Activated CD8-positive, alpha-beta T cell treated with anti-CD3 and anti-CD28 coated beads, Interleukin-2, amount 10 ng/mL, durations not matched to agents 7 days and 5 days (primary cell): ENCODE measurements at places on chromosomes 5 and 9.

GRCh38 chr5:21121213-21121612 lies 1133.2 kb upstream of the CDH18 start:
- no peak for DNase-seq
- H3K36me3 ChIP-seq, result no peaks in the 10 kb centered on the region
- H3K27me3 ChIP-seq, result no peaks in the 10 kb centered on the region
- H3K27ac ChIP-seq, result no peak overlapping the region

DNA sequence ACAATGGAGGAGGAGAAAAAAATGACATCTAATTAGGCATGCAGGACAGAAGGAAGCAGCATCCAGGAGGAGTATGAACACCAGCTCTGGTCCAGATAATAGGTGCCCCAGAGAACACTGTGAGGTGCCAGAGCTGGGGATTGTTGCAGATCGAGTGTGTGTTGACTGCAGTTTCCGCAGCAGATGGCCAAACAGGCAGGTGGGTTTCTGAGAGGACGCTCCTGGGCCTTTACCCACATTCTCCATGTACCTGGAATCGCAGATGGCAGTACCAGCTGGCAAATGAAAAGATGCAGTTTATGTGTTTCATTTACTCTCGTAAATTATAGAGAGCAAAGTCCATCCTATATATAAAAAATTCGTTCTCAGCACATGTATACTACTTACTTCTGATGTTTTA lies 182.2 kb upstream of the ISL1 start:
- H3K27ac ChIP-seq, result no peak overlapping the region
- no peak for DNase-seq
- no peaks in the 10 kb centered on the region for H3K4me1 ChIP-seq

- DNase-seq, result no peak
- H3K27ac ChIP-seq, result no peak overlapping the region
- no peaks in the 10 kb centered on the region for H3K27me3 ChIP-seq
- H3K4me1 ChIP-seq, result no peaks in the 10 kb centered on the region
- H3K4me3 ChIP-seq, result no peak overlapping the region
Observed at GRCh38 chr9:109355564-109356297, 34.9 kb upstream of the EPB41L4B start.

DNA sequence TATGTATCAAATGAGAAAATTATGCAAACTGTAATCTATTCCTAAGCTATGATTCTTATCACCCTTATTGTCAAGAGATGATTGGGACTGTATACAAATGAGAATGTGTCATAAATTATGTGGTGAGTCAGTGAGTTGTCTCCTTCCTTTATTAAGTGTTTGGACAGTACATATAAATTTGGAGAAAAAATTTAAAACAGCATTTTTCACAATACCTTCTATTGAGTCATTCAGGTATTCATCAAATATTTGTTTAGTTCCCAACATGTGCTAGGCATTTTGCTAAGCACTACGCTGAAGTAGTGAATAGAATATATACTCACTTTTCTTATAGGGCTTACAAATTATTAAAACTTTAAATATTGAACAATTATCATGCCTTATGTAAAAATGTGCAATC lies 36.3 kb upstream of the PTPRD start:
- no peak overlapping the region for H3K27ac ChIP-seq
- no peaks in the 10 kb centered on the region for H3K4me1 ChIP-seq
- H3K36me3 ChIP-seq, result no peaks in the 10 kb centered on the region
- no peak for DNase-seq
- no peak overlapping the region for H3K4me3 ChIP-seq
- no peaks in the 10 kb centered on the region for H3K27me3 ChIP-seq

GRCh38 chr5:153883854-153884611 lies 154.7 kb downstream of the FAM114A2 start:
- H3K4me3 ChIP-seq, result no peak overlapping the region
- H3K27ac ChIP-seq, result no peak overlapping the region
- H3K36me3 ChIP-seq, result no peaks in the 10 kb centered on the region
- H3K27me3 ChIP-seq, result no peaks in the 10 kb centered on the region
- H3K4me1 ChIP-seq, result no peaks in the 10 kb centered on the region

GRCh38 chr5:93359960-93360305 lies 221.1 kb downstream of the NR2F1-AS1 start:
- DNase-seq, result no peak
- H3K4me3 ChIP-seq, result no peak overlapping the region
- no peaks in the 10 kb centered on the region for H3K36me3 ChIP-seq
- H3K27me3 ChIP-seq, result no peaks in the 10 kb centered on the region

- H3K4me3 ChIP-seq, result no peak overlapping the region
- H3K27ac ChIP-seq, result no peak overlapping the region
- H3K4me1 ChIP-seq, result peaks cover 4% of the 10 kb centered on the region
- no peaks in the 10 kb centered on the region for H3K36me3 ChIP-seq
- H3K27me3 ChIP-seq, result peaks cover 2% of the 10 kb centered on the region
Observed at GRCh38 chr9:76644647-76645250, 119.5 kb upstream of the PCA3 start.

GRCh38 chr5:174843263-174844250 lies 119.2 kb downstream of the MSX2 start:
- H3K36me3 ChIP-seq, result no peaks in the 10 kb centered on the region
- DNase-seq, result no peak
- no peaks in the 10 kb centered on the region for H3K4me1 ChIP-seq
- no peaks in the 10 kb centered on the region for H3K27me3 ChIP-seq
- no peak overlapping the region for H3K27ac ChIP-seq

DNA sequence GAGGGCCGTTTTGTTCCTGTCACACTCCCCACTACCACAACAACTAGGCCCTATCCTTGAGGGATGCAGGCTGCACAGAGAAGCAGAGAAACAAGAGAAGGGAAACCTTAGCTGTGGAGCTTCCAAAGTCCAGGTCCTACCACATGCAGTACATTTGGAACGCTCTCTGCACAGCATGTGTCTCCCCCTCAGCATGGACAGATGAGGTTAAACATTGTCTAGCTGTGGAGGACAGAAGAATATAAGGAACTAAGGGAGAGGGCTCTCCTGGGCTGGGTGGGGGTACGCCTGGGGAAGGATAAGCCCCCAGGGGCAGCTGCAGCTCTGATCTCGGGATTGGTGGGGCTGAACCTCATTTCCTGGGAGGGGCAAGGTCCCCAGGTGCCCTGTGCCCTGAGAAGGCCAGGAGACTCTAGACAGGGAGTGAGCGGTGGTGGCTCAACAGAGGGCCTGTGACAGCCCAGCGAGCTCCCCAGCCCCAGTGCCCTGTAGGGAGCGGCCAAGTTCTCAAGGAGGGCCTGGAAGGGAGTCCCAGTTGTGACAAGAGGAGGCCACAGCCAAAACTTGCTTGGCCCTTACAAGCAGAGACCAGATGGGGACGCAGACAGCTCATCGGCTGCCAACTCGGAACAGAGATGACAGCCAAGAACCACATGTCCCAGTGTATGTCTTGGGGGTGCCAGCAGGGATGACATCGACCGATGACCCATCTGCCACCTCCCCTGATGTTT lies 30.1 kb downstream of the TSPAN17 start:
- no peak for DNase-seq
- H3K27me3 ChIP-seq, result peaks cover 30% of the 10 kb centered on the region
- H3K4me3 ChIP-seq, result no peak overlapping the region
- H3K27ac ChIP-seq, result peak overlapping the region; percentile 6
- H3K36me3 ChIP-seq, result no peaks in the 10 kb centered on the region

GRCh38 chr5:65796751-65797316 lies 74.8 kb downstream of the NLN start:
- no peak for DNase-seq
- H3K27ac ChIP-seq, result no peak overlapping the region
- no peaks in the 10 kb centered on the region for H3K27me3 ChIP-seq
- peaks cover 9% of the 10 kb centered on the region for H3K4me1 ChIP-seq

DNA sequence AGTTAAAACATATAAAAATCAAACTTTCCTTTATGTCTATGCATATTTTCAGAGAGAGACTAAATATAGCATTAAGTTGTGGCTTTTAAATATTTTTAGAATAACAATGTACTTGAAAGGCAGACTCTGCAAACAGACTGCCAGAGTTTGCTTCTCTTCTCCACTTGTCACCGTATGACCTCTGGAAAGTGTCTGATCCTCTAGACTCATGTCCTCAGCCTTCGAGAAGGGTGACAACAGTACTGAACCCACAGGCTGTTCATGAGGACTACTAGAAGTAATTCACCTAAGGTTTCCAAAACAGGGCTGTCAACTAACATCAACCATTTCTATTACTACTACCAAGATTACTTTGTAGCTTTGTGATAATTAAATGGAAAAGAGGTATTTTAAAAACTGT lies 167.7 kb upstream of the TBCA start:
- no peaks in the 10 kb centered on the region for H3K4me1 ChIP-seq
- no peak overlapping the region for H3K4me3 ChIP-seq

DNA sequence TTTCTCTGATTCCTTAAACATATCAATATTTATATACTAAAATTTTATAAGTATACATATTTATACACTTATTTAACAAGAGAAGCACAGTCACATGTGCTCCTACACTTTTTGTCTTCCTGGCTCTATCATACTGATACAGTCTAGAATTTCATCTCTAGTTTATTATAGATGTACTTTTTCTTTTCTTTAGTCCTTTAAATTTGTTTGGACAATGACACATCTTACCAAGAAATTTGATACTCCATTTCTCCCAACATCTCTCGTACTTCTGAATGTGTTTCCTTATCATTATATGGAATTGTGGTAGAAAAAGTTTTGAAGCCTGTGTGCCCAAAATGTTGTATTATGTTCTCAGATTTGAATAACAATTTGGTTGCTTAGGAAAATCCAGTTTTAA lies 104.6 kb downstream of the DMRT2 start:
- H3K27ac ChIP-seq, result no peak overlapping the region
- H3K36me3 ChIP-seq, result no peaks in the 10 kb centered on the region
- H3K4me1 ChIP-seq, result no peaks in the 10 kb centered on the region
- no peak overlapping the region for H3K4me3 ChIP-seq

DNA sequence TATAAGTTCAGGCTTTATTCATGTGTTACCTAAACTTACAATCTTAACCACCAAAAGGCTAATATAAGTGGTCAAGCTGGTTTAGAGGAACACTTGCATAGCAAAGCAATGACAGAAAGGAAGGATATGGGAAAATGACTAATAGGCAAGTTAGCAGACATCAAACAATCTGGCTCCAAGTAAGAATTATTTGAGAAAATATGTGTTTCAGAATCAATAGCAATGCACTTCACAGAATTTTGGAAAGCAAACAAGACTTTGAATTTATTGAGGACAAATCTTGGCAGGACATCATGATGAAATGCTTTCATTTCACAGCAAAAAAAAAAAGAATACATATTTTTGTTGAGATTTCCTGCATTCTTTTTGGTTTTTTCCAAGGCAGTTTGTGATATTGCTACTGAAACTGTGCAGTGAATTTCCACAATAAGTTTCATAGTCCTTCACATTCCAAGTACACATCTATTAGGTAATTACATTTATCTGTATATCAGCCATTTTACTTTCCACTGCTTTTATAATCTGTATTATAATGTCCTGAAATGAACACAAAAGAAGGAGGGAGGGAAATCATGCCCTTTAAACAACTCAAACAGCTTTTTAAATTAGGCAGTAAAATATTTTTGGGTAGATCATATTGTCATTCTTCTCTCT lies 417.9 kb downstream of the NR2F1-AS1 start:
- no peak overlapping the region for H3K27ac ChIP-seq
- no peaks in the 10 kb centered on the region for H3K36me3 ChIP-seq
- no peak for DNase-seq
- no peaks in the 10 kb centered on the region for H3K27me3 ChIP-seq
- H3K4me1 ChIP-seq, result no peaks in the 10 kb centered on the region
- H3K4me3 ChIP-seq, result no peak overlapping the region

DNA sequence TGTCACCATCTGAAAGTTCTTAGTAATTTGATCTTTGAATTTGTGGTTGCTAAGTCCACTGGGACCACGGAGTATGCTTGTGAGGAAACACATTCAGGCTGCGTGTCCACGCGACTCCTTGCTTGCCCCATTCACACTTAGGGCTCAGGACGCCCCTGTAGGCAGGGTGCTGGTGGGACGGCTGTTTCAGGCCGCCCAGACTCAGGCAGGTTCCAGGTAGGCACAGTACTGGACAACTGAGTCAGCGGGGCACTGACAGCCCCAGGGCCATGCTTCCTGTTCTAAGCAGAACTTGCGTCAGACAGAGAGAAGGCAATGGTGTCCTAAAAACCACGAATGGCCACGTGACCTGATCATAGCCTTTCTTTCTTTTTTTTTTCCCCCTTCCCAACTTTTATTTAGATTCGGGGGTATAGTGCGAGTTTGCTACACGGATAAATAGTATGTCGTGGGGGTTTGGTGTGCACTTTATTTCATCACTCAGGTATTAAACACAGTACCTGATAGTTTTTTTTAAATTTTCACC lies 7.7 kb upstream of the RASGEF1C start:
- no peak overlapping the region for H3K4me3 ChIP-seq
- H3K36me3 ChIP-seq, result no peaks in the 10 kb centered on the region
- H3K4me1 ChIP-seq, result no peaks in the 10 kb centered on the region
- no peak for DNase-seq
- no peak overlapping the region for H3K27ac ChIP-seq

GRCh38 chr5:73228052-73228451 lies 55.1 kb downstream of the TMEM174 start:
- H3K36me3 ChIP-seq, result no peaks in the 10 kb centered on the region
- no peak for DNase-seq
- H3K4me3 ChIP-seq, result no peak overlapping the region
- peaks cover 59% of the 10 kb centered on the region for H3K27me3 ChIP-seq
- H3K27ac ChIP-seq, result no peak overlapping the region

- DNase-seq, result no peak
- no peaks in the 10 kb centered on the region for H3K4me1 ChIP-seq
- no peak overlapping the region for H3K27ac ChIP-seq
- H3K4me3 ChIP-seq, result no peak overlapping the region
Observed at GRCh38 chr9:12798066-12798770, 23.4 kb downstream of the LURAP1L start.

DNA sequence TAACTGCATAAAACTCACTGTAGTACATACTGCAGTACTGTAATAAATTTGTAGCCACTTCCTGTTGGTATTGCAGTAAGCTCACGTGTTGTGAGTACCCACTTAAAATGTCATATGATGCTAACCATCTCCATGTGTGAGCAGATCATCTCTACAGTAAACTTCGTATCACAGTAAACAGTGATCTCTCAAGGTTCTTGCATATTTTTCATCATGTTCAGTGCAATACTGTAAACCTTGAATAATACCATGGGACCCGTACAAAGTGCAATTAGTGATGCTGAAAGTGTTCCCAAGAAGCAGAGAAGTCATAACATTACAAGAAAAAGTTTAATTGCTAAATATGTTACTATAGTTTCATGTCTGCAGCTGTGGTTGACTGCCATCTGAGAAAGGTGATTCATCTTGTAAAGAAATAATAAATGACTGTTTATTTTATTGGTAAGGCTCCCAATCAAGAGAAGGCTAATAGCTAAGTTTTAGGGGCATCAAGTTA lies 253.8 kb upstream of the POU5F2 start:
- H3K27me3 ChIP-seq, result no peaks in the 10 kb centered on the region
- H3K36me3 ChIP-seq, result peaks cover 5% of the 10 kb centered on the region
- H3K4me1 ChIP-seq, result peaks cover 3% of the 10 kb centered on the region
- DNase-seq, result no peak
- H3K27ac ChIP-seq, result no peak overlapping the region
- H3K4me3 ChIP-seq, result no peak overlapping the region
